ENCODE measurements at places on chromosomes 4 and X.

DNA sequence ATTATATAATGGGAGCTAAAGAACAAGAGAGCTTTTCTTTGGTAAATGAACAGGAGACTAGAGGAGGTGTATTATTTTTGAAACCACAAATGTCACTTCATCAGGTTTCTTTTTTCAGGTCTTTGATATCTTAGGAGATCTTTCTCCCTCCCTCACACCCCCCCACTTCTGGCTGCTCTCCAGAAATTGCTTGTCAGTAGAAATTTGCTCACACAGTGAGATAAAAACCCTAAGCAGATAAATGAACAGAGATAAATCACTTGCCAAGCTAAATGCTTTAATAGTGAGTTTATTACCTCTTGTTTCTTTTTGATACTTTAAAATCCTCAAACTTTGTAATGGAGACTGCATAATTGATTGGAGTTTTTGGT, 421.2 kb upstream of the TENM3 start:
- DNase-seq, result no peak

DNA sequence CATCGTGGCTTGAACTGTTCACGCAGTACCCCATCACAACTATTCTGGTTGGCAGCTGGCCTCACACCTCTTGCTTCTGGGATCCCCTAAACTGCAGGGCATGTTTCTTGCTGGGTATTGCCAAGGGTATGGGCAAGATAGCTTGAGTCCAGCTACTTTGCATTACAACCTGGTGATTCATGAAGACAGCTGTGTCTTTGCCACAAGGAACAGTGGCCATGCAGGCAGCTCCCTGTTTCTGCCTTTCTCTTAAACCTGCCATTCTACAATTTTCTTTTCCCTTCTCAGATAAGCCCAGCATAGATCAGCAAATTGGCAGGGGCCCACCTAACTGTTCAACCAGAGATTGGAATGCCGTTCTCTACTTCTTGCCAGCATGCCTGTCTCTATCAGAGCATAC, 42.8 kb downstream of the TENM3 start:
- DNase-seq, result no peak

DNA sequence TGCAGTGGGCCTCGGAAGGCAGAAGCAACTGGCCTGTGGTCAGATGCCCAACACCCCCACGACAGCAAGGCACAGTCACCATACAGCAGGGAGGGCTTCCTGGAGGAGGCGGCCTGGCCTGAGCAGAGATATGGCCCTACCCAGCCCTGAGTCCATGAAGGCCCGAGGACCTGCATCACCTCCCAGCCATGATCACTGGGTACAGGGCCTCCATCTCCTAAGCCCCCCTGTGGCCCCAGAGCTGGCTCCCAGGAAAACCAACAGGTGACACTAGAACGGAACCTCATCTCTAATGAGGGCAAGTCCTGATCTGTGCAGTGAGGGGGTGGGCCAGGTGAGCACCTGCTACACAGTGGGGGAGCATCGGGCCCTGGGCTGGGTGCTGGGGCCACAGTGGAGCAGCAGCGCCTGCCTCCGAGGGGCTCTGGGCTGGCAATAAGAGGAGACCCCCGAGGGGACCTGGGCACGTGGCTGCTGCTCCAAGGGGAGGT, 26.2 kb upstream of the MXD4 start:
- no peak for DNase-seq

- DNase-seq, result no peak
Observed at GRCh38 chrX:82666355-82666754, 841.7 kb upstream of the POU3F4 start.

- DNase-seq, result no peak
Observed at GRCh38 chrX:68718443-68718820, 71.0 kb downstream of the STARD8 start.

DNA sequence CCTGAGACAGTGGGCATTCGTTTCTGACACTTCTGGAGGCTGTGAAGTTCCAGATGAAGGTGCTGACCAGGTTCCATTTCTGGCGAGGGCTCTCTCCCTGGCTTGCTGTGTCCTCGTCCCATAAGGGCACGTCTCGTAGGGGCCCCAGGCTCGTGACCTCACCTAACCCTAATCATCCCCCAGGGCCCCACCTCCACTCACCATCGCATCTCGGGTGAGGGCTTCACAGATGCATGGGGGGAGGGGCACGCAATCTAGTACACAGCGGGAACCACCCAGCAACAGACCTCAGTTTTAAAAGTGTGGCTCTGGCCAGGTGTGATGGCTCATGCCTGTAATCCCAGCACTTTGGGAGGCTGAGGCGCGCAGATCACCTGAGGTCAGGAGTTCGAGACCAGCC, 22.1 kb downstream of the PDE6B start:
- no peak for DNase-seq

GRCh38 chr4:174100910-174101309, 182.6 kb downstream of the FBXO8 start:
- DNase-seq, result no peak

- no peak for DNase-seq
Observed at GRCh38 chr4:70670332-70671014, 4.2 kb upstream of the JCHAIN start.

- no peak for DNase-seq
Observed at GRCh38 chr4:166594326-166594946, 639.9 kb downstream of the SPOCK3 start.

DNA sequence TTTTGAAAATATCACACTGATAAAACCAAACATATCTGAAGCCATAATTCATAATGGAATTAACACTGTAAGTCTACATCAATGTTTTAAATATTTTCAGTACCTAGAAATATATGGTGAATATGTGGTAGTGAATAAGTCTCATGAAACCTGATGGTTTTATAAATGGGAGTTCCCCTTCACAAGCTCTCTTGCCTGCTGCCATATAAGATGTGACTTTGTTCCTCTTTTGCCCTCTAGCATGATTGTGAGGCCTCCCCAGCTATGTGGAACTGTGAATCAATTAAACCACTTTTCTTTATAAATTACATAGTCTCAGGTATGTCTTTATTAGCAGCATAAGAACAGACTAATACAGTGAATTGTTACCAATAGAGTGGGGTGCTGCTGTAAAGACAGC, 536.8 kb upstream of the GALNT7 start:
- no peak for DNase-seq

- DNase-seq, result no peak
Observed at GRCh38 chr4:89514811-89515210, 207.2 kb upstream of the GPRIN3 start.

DNA sequence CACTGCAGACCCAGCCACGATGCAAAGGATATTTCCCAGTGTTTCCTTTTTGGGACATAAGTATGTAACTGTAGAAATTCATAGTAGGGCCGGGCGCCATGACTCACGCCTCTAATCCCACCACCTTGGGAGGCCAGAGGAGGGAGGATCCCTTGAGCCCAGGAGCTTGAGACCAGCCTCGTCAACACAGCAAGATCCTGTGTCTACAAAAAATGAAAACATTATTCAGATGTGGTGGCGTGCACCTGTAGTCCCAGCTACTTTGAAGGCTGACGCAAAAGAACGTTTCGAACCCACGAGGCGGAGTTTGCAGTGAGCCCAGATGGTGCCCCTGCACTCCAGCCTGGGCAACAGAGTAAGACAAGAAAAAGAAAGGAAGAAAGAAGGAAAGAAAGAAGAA, 49.2 kb downstream of the CRLF2 start:
- no peak for DNase-seq

DNA sequence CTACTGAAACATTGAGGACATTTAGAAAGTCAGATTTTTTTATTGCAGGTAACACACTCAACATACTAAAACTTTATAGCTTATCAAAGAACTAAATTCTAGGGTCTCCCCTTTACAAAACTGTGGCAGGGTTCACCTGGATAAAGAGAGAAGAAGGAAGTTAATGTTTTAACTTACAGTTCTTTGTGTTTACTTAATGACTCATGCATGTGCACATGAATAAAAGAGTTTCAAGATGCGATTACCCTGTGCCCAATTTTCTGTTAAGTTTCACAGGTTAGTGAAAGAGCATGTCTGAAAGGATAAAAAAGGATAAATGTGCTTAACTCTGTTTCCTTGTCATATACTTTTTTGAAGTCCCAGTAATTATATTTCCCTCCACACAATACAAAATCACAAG, 16.8 kb downstream of the DCAF8L1 start:
- no peak for DNase-seq

GRCh38 chr4:98480535-98480934, 177.9 kb downstream of the TSPAN5 start:
- DNase-seq, result no peak

GRCh38 chr4:41232856-41233255, 18.5 kb upstream of the APBB2 start:
- DNase-seq, result no peak

DNA sequence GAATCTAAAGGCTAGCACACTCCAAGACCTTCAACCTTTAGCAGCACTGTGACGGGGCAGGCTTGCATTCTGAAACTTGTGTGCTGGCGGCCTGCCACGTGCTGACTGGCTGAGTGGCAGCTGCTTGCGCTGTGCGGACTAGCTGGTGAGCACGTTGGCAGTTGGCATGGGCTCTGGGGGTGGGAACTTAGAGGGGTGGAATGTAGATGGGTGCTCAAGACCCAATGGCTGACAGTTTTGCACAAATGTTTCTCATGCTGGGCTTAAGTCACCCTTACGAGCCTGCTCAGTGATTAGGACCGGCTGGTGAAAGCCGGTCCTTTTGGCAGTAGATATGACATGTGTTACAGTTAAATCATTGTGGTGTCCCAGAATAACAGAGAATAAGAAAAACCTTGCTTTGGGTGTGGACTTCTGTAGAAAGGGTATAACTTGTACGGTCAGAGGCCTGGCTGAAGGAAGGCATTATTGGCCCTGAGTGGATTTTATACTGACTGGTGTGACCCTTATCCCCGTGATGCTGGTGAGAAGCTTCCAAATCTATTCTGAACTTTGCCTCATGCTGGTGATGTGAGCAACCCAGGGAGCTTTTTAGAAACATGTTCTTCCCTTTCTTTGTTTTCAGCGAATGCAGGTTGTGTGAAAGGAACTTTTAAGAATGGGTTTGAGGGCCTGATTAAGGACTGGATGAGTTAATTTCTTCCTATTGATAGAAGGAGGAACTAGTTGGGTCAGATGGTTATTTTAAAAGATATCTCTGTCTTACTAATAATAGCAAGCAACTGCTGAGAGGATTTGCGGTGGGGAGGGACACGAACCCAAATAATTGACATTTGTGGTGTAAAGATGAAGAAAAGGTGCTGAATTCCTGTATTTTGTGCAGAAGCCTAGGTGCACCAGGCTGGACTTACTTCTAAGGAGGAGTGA, 107.4 kb upstream of the SLC4A4 start:
- DNase-seq, result no peak
